Mesangial cell (primary cell): ENCODE measurements at places on chromosomes 4 and X. TPM values are rescaled to one million over a fixed set of nuclear protein-coding genes. Genes with fewer than 3 reads are reported as not detected.

The GC gene
- total RNA-seq: not detected in 2 replicates

The MSN gene
- 184 and 308 TPM in 2 replicates for total RNA-seq

The GAGE1 gene
- total RNA-seq: not detected in 2 replicates

The KDR gene
- total RNA-seq: under 0.01 and 0.25 TPM in 2 replicates

The MEPE gene
- total RNA-seq: not detected in 2 replicates

The GLRB gene
- 6.0 and 11.7 TPM in 2 replicates for total RNA-seq

The HDAC8 gene
- total RNA-seq: 12.0 and 13.4 TPM in 2 replicates

The ERVMER34-1 gene
- total RNA-seq: 1.4 and 1.8 TPM in 2 replicates

The PDZD11 gene
- 52.2 and 58.7 TPM in 2 replicates for total RNA-seq

The MAGT1 gene
- total RNA-seq: 32.6 and 38.5 TPM in 2 replicates

The PORCN gene
- total RNA-seq: 19.3 and 19.9 TPM in 2 replicates

The FGF2 gene
- 10.9 and 11.2 TPM in 2 replicates for total RNA-seq

The NEUROG2 gene
- not detected in 2 replicates for total RNA-seq

The VBP1 gene
- total RNA-seq: 13.2 and 36.7 TPM in 2 replicates

The MAGEA9B gene
- total RNA-seq: not detected in 2 replicates

The HS6ST2 gene
- total RNA-seq: 5.9 and 6.1 TPM in 2 replicates

The USP27X gene
- total RNA-seq: 2.3 and 3.3 TPM in 2 replicates

The CXCL6 gene
- total RNA-seq: 6.2 and 6.7 TPM in 2 replicates

The MAGEE1 gene
- total RNA-seq: 1.5 and 2.5 TPM in 2 replicates

The PAGE2 gene
- total RNA-seq: not detected in 2 replicates

The CPLX1 gene
- total RNA-seq: 0.16 and 1.8 TPM in 2 replicates

The TRMT10A gene
- total RNA-seq: 1.9 and 3.6 TPM in 2 replicates

The EDNRA gene
- total RNA-seq: 15.0 and 19.8 TPM in 2 replicates

The MAGEA2 gene
- not detected in 2 replicates for total RNA-seq

The L1CAM gene
- total RNA-seq: 15.6 and 37.3 TPM in 2 replicates

The REPS2 gene
- total RNA-seq: 1.6 and 3.7 TPM in 2 replicates

The FAM184B gene
- total RNA-seq: not detected in 2 replicates

The MAGEA12 gene
- total RNA-seq: not detected in 2 replicates

The KLHL2 gene
- total RNA-seq: 8.8 and 10.6 TPM in 2 replicates

The FDCSP gene
- not detected in 2 replicates for total RNA-seq
